ENCODE measurements at places on chromosomes 12 and 14. TPM values are rescaled to one million over a fixed set of nuclear protein-coding genes. Genes with fewer than 3 reads are reported as not detected.

DNA sequence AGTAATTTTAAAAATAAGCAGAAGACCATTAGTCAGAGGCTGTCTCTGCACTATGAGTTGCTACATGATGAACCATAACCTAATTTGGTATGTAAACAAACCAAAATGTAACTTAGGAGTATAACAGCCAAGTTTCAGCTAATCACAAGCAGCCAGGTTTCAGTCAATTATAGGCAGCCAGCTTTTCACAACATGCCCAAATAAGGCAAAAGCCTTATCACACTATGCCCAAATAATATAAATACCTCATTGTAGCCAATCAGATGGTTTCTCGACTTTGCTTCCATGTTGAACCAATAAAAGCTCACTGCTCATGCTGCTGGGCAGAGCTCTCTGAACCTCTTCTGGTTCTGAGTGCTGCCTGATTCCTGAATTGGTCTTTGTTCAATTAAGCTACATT lies 38.6 kb downstream of the GARIN6 start:
- DNase-seq = no peak

The RNU4-1 gene
- 1,565 TPM for total RNA-seq

GRCh38 chr12:75819512-75819911 lies 212.1 kb downstream of the PHLDA1 start:
- no peak for DNase-seq

DNA sequence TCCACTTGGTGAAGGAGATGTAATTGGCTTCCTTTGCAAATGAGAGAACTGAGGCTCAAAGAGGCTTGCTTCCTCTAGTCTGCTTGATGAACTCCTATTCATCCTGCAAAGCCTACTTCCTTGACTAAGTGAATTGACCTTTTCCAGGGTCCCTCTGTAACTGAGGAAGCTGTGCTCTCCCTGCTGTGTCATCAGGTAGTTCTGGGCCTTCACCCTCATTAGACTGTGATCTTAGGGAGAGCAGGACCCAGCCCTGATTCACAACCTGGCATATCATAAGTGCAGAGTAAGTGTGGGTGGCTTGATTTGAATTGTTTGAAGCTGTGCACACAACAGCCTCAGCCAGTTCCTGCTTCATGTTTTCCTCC lies 16.3 kb downstream of the ASB2 start:
- no peak for DNase-seq

The IPO8 gene
- total RNA-seq = 46.6 TPM

The IL22 gene
- not detected for total RNA-seq

GRCh38 chr14:80658155-80658554 lies 283.4 kb downstream of the CEP128 start:
- DNase-seq = no peak

DNA sequence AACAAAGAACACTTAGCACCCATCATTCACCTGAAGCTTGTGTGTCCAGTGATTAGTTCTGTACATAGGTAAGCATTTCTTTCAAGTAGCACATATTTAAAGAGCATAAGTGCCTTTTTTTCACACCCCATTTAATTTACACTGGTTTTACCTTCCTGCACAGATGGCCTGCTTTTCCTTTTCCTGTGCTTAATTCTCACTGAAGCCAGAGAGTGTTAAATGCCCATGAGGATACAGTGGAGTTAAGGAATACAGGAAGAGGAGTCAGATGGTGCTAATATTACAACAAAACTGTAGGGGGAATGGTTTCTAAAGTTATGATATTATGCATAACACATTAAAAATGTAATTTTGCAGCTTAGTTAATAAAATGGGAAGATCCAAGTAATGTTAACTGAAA lies 31.0 kb upstream of the SLC38A1 start:
- DNase-seq = no peak

GRCh38 chr14:35689000-35689460 lies 120.1 kb downstream of the RALGAPA1 start:
- no peak for DNase-seq

DNA sequence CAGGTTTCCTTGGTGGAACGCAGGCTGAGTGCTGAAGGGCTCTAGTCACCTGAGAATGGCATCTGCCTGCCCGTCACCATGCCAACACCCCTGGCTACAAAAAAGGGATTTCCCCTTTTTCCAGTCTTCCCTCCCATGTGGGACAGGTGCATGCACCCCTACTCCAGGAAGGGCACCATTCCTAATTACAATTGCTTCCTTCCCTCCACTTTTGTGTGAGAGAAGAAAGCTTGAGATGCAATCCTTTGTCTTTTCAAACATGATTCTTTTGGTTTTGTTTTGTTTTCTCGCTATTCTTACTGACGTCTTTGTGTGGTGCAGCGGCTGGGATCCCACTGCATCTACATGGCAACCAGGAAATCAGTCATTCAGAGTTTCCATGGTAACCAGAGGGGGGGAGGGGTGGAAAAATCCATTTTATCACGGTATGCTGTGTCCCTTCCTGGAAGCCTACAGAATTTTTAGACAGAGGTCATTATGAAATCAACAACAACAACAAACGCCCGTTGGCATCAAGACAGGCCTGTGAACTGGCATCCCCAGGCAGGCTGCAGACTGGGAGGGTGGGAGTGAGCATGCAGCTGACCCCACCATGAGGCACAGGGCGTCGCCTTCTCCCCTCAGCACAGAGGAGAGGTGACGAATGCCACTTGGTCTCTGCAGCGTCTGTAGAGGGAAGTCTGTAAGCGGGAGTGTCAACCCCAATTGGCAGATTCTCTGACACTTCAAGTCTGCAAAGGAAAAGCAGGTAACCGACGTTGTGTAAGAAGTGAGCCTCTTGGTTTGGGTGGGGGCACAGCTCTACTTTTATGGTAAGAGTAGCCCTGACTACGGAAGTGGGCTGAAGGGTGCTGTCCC lies 13.6 kb upstream of the GNG2 start:
- no peak for DNase-seq

DNA sequence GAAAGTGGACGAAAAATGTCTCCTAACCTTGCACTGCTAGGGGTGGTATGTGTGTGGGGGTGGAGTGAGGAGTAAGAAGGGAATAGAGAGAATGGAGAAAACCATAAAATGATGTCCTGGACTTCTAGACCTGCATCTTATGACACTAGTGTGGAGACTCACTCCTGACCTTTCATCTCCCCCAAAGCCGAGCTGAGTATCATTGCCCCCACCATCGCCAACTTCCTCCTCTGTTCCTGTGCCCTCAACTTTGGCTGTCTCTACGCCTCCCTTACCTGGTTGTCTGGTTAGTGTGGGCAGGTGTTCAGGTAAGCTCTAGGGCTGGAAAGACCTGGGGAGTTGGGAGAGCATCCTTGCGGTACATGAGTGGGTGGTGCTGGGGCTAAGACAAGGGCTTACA lies 4.5 kb upstream of the KLHL33 start:
- DNase-seq = no peak

DNA sequence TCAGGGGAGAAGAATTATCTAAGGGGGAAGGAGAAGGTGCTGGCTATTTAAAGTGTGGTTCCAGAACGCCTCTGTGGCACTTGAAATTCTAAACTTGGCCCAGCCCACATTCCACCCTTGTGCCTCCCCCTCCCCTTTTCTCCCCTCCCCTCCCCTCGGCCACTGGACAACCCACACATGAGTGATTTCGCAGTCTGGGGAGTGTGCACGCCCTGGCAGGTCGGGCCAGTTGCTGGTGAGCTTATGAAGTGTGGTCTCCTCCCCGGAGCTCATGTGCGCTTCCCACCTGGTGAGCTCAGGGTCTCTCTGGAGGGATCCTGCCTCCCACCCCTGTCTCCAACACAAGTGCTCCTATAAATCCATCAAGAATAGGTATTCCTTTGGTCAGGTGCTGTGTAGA lies at the start of gene SLC6A13:
Gene SLC6A13 (minus strand): TSS at position 20 of the 400 bp plus-strand sequence. CDS start 2,784 bp downstream, outside the sequence.
- no peak for DNase-seq

The SERPINA1 gene
- total RNA-seq = 4.9 TPM

DNA sequence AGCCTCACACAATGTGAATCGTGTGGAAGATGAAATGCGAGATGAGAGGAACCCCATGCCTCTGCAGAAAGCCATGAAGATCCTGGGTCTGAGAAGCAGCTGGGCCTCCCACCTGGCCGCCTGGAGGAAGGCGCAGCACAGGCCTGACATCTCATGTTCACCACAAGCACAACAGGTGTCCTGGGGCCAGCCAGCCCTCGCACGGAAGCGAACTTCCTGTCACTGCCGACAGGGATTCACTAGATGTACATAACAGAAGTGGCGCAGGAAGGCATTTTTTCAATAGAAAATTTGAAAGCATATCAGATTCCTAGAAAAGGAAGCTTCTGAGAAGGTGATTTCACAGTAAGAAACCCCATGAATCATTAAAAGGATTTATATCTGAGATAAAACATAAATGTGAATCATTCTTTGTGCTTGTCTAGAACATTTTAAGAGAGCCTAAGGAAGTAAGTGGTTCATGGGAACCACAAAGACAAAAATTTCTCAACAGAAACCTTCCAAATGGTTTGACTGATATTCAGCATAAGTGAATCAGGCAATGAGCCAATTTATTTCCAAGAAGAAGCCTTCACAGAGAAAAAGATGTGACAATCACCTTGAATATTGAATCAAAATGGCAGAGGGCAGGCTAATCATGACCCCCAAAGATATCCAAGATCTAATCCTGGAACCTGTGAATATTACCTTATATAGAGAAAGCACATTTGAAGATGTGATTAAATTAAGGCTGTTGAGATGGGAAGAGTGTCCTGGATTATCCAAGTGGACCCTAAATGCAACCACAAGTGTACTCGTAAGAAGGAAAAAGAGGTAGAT lies 311.9 kb downstream of the DUSP6 start:
- no peak for DNase-seq

- no peak for DNase-seq
Measured at GRCh38 chr12:25585662-25586061, 32.6 kb upstream of the LMNTD1 start.

DNA sequence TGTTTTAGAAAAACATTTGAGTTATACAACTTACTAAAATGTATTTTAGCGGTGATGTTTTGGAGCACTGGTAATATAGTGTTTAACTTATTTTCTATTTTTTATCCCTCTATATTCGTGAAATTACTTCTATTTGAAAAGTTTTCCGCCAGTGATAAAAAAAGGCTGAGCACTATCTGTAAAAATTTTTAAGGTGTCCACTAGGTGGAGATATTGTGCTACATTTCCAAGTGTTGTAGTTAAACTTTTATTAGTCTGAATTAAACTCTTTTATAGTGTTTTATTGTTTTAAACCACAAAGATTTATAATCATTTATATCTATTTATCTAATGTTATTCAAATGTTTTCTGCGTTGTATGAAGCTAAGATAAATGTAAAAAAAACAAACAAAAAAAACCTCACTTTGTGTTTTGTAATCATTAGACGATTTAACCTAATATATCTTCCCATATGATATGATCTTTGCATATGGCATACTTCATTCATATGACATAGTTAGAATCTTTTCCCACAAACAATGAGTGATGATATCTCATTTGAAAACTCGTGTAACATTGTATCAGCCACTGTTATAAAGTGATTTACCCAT lies 11.8 kb downstream of the ALG10B start:
- no peak for DNase-seq

All from Panc1 (cell line).